ENCODE measurements at places on chromosomes 7 and 10. TPM values are rescaled to one million over a fixed set of nuclear protein-coding genes. Genes with fewer than 3 reads are reported as not detected.

DNA sequence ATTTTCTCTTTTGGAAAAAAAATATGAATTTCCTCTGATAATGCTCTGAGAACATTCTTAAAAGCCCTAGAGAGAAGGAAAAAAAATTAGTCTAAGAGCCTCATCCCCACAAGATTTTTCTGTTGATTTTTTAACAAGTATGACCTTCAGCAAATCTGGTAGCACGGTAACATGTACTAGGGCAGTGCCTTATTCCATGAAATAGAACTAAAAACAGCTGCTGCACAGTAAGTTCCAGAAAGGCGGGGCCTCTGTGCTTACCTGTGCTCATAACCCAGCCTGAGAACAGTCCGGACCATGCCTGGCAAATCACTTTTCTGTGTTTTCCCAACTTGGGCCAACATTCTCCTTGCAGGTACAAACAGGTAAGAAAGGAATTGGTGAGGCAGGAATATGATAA, 519.1 kb upstream of the AKR1E2 start:
- H3K36me3 ChIP-seq, result no peaks in the 10 kb centered on the region
- H3K4me3 ChIP-seq, result no peak overlapping the region
- H3K4me1 ChIP-seq, result peaks cover 9% of the 10 kb centered on the region
- H3K27me3 ChIP-seq, result no peaks in the 10 kb centered on the region
- no peak for DNase-seq

SPDYE16 gene
- total RNA-seq, result not detected

DNA sequence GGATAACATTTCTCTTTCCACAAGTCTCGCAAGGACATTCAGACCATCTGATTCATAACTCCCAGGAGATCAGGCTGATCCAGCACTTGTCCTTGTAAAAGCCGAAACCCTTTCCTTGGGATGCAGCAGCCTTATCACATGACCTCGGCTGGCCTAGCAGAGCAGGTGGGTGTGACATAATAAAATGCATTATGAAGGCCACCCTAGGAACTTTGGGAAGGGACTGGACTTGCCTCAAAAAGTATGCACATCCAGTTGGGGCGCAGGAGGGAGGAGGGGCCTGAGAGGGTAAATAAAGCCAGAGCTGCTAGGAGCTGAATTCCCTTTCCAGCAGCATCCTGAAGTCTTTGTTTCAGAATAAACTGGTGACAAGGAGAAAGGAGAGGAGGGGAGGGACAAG, 260.8 kb downstream of the SNX13 start:
- H3K36me3 ChIP-seq, result no peaks in the 10 kb centered on the region
- no peak overlapping the region for H3K4me3 ChIP-seq
- H3K27ac ChIP-seq, result no peak overlapping the region

- H3K4me1 ChIP-seq, result no peaks in the 10 kb centered on the region
- H3K27me3 ChIP-seq, result no peaks in the 10 kb centered on the region
- no peak overlapping the region for H3K4me3 ChIP-seq
- no peak for DNase-seq
Observed at GRCh38 chr10:132109341-132110110, 43.8 kb downstream of the JAKMIP3 start.

DNA sequence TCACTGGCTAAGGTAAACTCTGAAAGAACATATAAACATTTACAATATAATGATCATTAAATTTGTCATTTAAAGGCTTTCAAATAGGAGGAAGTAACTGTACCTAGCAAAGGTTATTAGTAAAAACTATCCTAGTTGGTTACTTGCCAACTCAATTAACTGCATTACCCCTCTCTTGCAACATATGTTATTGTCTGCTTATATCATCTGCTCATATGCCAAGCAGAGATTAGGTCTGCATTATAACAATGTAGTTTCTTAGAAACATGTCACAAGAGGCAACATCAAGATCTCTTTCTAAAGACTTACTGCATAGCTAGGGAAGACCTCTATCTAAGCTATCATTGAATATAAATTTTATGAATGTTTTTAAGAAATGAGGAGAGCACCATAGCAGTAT, 132.5 kb downstream of the RELN start:
- no peak overlapping the region for H3K27ac ChIP-seq
- no peaks in the 10 kb centered on the region for H3K36me3 ChIP-seq
- no peak for DNase-seq
- H3K27me3 ChIP-seq, result no peaks in the 10 kb centered on the region
- H3K4me3 ChIP-seq, result no peak overlapping the region
- H3K4me1 ChIP-seq, result no peaks in the 10 kb centered on the region

HKDC1 gene
- total RNA-seq, result not detected

DNA sequence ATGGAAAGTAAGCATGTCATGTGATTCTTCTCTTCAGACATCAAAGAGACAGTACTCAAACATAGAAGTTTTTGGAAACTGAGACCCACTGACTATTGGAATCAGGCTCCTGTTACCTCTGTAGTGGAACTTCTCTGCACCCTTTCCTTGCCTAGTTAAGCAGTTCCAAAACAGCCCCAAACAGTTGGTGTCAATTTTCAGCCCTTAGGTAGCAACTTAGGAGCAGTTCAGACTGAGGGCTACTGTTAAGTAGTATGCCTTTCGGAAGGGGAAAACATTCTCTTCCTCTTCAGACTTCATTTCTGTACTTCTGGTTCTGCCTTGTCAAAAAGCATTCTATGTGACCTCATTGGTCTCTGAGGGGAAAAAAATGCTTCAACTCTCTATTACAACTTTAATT, 85.7 kb downstream of the ZNF277 start:
- H3K27ac ChIP-seq, result no peak overlapping the region
- H3K36me3 ChIP-seq, result no peaks in the 10 kb centered on the region
- no peaks in the 10 kb centered on the region for H3K4me1 ChIP-seq
- no peak for DNase-seq
- no peaks in the 10 kb centered on the region for H3K27me3 ChIP-seq
- H3K4me3 ChIP-seq, result no peak overlapping the region

DNA sequence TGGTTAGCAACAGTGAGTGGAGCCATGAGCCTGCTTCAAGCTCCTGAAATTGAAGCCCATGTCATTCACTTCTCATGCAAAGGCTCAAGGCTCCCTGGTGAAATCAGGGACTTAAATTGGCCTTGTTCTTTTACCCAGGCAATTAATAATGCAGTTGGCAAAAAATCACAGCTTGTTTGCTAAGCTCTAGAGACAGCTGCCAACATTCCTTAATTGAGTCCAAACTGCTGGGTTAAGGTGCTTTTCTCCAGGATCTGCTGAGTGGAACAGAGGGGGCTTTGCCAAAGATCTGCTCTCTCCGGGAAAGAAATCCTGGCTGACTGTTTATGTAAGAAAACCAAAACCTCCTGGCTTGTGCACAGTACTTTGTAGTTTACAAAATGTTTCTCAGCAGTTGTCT, 257.6 kb upstream of the GHITM start:
- DNase-seq, result no peak
- no peak overlapping the region for H3K27ac ChIP-seq
- no peak overlapping the region for H3K4me3 ChIP-seq
- no peaks in the 10 kb centered on the region for H3K27me3 ChIP-seq
- no peaks in the 10 kb centered on the region for H3K36me3 ChIP-seq

DNA sequence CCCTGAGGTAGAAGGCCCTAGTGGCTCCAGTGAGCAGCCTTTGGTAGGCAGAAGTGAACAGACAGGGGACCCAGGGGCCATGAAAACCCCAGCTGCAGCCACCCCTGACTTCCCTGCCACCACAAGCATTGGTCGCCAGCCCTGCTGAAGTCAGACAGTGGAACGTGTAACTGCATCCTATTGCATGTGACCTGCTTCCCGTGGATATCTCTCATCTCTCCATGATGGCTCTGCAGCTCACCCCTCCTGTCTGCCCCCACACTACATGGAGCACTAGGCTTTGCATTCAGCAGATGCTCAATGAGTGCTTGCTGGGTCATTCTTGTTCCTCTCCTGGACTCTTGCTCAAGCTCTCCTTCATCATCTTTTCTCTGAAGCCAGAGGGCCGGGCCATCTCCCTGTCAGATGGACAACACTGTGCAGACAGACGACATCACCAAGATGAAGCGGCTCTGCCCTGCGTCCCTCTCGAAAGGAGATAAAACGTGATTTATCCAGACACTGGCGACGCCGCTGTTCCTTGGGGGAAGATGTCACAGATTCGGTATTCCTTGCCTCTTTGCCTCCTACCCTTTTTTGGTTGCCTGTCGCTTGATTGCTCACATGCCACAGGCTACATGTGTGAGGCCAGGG, 117.5 kb downstream of the SH3PXD2A start:
- H3K4me1 ChIP-seq, result peaks cover 13% of the 10 kb centered on the region
- H3K36me3 ChIP-seq, result no peaks in the 10 kb centered on the region
- no peaks in the 10 kb centered on the region for H3K27me3 ChIP-seq
- no peak overlapping the region for H3K27ac ChIP-seq

ATOH7 gene
- total RNA-seq, result not detected

CYP2C18 gene
- total RNA-seq, result not detected

C10orf67 gene
- total RNA-seq, result not detected

GRCh38 chr10:60731134-60731885, 47.0 kb upstream of the CDK1 start:
- H3K36me3 ChIP-seq, result no peaks in the 10 kb centered on the region
- DNase-seq, result no peak

MSANTD7 gene
- total RNA-seq, result 0.64 TPM

TEX36 gene
- not detected for total RNA-seq

NODAL gene
- not detected for total RNA-seq

DNA sequence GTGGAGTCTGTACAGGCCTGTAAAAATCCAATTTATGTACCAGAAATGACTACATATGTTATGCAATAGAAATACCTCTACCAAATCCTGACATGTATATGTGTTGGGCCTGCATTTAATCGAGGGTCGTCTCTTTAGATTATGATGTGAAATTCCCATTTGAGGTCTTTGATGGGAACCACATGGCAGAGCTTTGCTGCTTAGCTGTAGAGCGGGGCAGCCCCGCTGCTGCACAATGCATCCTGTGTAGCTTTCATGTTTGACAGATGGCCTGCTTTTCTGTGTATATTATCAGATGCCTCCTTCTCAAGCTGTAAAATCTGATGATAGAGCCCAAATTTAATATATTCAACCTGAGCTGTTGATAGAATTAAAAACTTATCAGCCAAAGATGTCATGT, 65.8 kb downstream of the RAB18 start:
- H3K27ac ChIP-seq, result no peak overlapping the region
- H3K4me1 ChIP-seq, result no peaks in the 10 kb centered on the region
- no peak overlapping the region for H3K4me3 ChIP-seq

SPAM1 gene
- total RNA-seq, result not detected

- H3K4me1 ChIP-seq, result no peaks in the 10 kb centered on the region
- H3K36me3 ChIP-seq, result no peaks in the 10 kb centered on the region
- H3K27ac ChIP-seq, result no peak overlapping the region
Observed at GRCh38 chr7:109336531-109336930, 766.9 kb downstream of the DNAJB9 start.

GRCh38 chr7:29354340-29354739, 159.8 kb downstream of the CHN2 start:
- no peak overlapping the region for H3K4me3 ChIP-seq
- H3K27me3 ChIP-seq, result no peaks in the 10 kb centered on the region
- no peak overlapping the region for H3K27ac ChIP-seq
- H3K4me1 ChIP-seq, result no peaks in the 10 kb centered on the region
- DNase-seq, result no peak
- no peaks in the 10 kb centered on the region for H3K36me3 ChIP-seq

- no peaks in the 10 kb centered on the region for H3K27me3 ChIP-seq
- no peaks in the 10 kb centered on the region for H3K36me3 ChIP-seq
- H3K4me1 ChIP-seq, result no peaks in the 10 kb centered on the region
- H3K27ac ChIP-seq, result no peak overlapping the region
- H3K4me3 ChIP-seq, result no peak overlapping the region
- no peak for DNase-seq
Observed at GRCh38 chr10:91705948-91706670, 73.2 kb upstream of the PPP1R3C start.

DNA sequence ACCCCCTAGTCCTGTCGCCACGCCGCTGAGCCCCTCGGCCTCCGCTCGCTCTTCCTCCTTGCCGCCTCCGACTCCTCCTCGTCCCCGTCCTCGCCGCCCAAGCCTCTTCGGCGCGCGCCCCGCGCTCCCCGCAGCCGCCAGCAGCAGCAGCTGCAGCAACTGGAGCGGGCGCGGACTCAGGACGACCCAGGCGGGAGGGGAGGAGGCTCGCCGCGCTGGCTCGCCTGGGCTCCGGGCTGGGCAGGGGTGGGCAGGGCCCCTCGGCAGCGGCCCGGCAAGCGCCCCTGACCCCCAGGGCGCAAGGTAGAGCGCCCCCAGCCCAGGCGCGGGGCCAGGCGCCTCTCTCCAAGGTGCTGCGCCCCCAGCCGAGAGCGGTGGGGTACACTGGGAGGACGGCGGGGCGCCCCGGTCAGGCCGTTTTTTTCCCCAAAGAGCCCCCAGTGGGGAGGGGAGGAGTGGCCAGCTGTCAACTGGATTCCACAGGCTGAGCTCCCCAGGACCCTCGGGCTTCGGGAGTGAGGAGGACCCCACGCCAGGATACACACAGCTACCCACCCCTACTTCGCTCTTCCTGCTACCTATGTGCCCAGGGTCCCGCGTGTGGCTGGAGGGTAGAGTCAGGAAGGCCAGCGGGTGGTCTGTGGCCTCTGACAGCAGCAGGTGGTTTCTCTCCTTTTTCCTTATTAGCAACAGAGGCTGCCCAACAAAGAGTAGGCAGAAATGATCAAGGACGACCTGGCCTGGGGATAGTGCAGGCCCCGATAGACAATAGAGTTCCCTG, 903 bp upstream of the KCNMA1 start:
- DNase-seq, result peak; percentile 70
- peaks cover 34% of the 10 kb centered on the region for H3K4me1 ChIP-seq
- peak overlapping the region; percentile 79 for H3K27ac ChIP-seq
- peak overlapping the region; percentile 76 for H3K4me3 ChIP-seq

CEP55 gene
- total RNA-seq, result not detected

DNA sequence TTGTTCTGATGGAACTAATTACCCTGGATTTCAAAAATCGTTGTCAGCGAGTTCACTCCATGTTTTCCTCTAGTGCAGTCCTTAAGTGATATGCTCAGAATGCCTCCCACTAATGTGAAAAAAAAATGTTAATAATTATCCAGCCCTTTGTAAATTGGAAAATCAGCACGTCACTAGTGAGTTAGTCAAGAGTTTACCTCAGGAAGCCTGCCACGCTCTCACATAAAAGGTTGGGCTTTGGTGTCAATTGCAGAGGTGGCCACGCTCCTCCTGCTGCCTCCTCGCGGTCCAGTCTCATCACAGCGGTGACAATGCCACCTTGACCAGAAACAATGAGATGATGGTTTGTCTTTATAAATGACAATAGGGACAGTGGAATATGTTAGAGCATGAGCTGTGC, 22.5 kb downstream of the UPP1 start:
- no peak overlapping the region for H3K4me3 ChIP-seq
- DNase-seq, result no peak
- H3K27ac ChIP-seq, result no peak overlapping the region
- H3K27me3 ChIP-seq, result no peaks in the 10 kb centered on the region
- H3K4me1 ChIP-seq, result no peaks in the 10 kb centered on the region

DNA sequence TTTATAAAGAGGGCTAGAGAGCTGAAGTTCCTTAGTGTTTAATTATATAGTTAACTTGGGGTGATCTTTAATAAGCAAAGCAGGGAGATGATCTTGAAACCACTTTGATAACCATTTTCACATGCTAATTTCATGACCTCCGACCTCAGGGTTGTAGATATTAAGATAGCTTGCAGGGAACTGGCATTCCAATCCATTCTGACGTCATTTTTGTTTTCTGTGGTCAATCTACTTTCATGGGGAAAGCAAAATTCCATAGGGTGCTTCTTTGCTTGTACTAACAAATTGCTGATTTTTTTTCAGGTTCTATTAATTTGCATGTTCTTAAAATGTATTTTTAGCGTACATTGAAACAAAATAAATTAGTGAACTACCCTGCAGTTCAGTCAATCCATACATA, 139.3 kb downstream of the CDCA7L start:
- no peak overlapping the region for H3K27ac ChIP-seq
- H3K4me1 ChIP-seq, result no peaks in the 10 kb centered on the region
- no peak overlapping the region for H3K4me3 ChIP-seq
- no peak for DNase-seq
